Caco-2 (cell line): ENCODE measurements at places on chromosomes 2 and 18. TPM values are rescaled to one million over a fixed set of nuclear protein-coding genes. Genes with fewer than 3 reads are reported as not detected.

The CRYGD gene
- not detected in 2 replicates for total RNA-seq

The MYCN gene
- 46.6 and 54.4 TPM in 2 replicates for total RNA-seq

The INHA gene
- total RNA-seq = 1.5 TPM in 2 replicates

The ACTG2 gene
- 2.6 and 5.7 TPM in 2 replicates for total RNA-seq

The FHOD3 gene
- total RNA-seq = 0.07 TPM in 1 of 2 replicates, not detected in the other

The TNFAIP6 gene
- total RNA-seq = not detected in 2 replicates

The ZNF385B gene
- 0.77 and 0.95 TPM in 2 replicates for total RNA-seq

The G6PC2 gene
- total RNA-seq = not detected in 2 replicates

The TMEM169 gene
- total RNA-seq = 1.1 and 1.3 TPM in 2 replicates

GRCh38 chr2:160752475-160753330, 259.1 kb upstream of the RBMS1 start:
- no peaks in the 10 kb centered on the region for H3K36me3 ChIP-seq
- H3K27ac ChIP-seq = no peak overlapping the region
- no peak overlapping the region for H3K4me3 ChIP-seq
- DNase-seq = peak; percentile 50
- H3K4me1 ChIP-seq = peaks cover 30% of the 10 kb centered on the region

GRCh38 chr2:21690005-21690404, 566.2 kb downstream of the TDRD15 start:
- no peak for DNase-seq
- H3K27me3 ChIP-seq = no peaks in the 10 kb centered on the region; the same call in 1 of the 2 replicates
- H3K4me3 ChIP-seq = no peak overlapping the region
- H3K27ac ChIP-seq = no peak overlapping the region
- no peaks in the 10 kb centered on the region for H3K4me1 ChIP-seq
- H3K36me3 ChIP-seq = no peaks in the 10 kb centered on the region

DNA sequence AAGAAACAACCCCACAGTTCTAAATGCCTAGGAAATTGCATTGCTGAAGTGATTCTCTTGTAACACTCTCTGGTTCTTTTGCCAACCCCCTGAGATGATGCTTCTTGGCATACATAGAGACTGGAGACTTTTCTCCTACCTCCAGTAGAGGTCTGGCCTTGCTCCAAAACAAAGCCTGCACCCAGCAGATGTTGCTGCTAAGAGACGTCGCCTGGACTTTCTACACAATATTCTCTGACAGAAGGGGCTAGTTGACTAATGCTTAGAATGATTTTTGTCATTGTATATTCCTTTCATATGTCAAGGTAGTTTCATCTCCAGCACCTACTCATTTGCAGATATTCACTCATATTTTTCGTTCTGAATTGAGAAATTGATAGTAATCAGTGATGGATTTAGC, 24.6 kb downstream of the SOWAHC start:
- DNase-seq = no peak
- H3K36me3 ChIP-seq = no peaks in the 10 kb centered on the region
- H3K27ac ChIP-seq = no peak overlapping the region
- H3K27me3 ChIP-seq = no peaks in the 10 kb centered on the region
- no peak overlapping the region for H3K4me3 ChIP-seq

DNA sequence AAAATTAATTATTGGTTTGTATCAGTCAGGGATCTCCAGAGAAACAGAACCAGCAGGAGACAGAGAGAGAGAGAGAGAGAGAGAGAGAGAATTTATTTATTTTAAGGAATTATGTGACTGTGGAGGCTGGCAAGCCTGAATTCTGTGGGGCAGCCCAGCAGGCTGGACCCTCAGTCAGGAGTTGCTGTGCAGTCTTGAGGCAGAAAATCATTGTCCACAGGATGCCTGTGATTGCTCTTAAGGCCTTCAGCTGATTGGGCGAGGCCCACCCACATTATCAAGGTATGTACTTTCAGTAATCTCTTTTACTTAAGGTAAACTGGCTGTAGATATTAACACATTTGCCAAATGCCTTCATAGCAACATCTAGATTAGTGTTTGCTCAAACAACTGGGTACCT, 155.3 kb downstream of the SEPTIN10 start:
- H3K27ac ChIP-seq = no peak overlapping the region
- no peaks in the 10 kb centered on the region for H3K4me1 ChIP-seq
- H3K27me3 ChIP-seq = no peaks in the 10 kb centered on the region
- no peak overlapping the region for H3K4me3 ChIP-seq

GRCh38 chr2:113922784-113923183, 32.9 kb downstream of the ACTR3 start:
- H3K4me1 ChIP-seq = no peaks in the 10 kb centered on the region
- no peak overlapping the region for H3K27ac ChIP-seq
- DNase-seq = no peak
- no peak overlapping the region for H3K4me3 ChIP-seq

DNA sequence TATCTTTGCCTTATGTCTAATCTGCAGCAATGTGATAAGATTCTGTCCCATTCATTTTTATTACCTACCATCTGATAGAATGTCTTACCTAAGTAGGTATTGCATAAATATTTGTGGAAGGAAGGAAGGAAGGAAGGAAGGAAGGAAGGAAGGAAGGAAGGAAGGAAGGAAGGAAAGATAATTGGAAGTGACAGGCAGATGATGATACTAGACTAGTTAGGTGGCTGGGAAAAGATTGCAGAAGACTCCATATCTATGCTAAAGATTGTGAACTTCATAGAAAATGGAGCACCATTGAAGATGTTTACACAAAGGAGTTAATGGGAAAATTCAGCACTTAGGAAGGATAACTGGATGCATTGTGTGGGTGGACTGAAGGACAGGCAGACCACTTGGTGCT, 909.0 kb downstream of the EPHA4 start:
- H3K27me3 ChIP-seq = no peaks in the 10 kb centered on the region
- no peaks in the 10 kb centered on the region for H3K4me1 ChIP-seq
- DNase-seq = no peak
- no peaks in the 10 kb centered on the region for H3K36me3 ChIP-seq
- H3K4me3 ChIP-seq = no peak overlapping the region
- no peak overlapping the region for H3K27ac ChIP-seq

- no peak overlapping the region for H3K27ac ChIP-seq
- no peak for DNase-seq
- no peaks in the 10 kb centered on the region for H3K36me3 ChIP-seq
- no peaks in the 10 kb centered on the region for H3K27me3 ChIP-seq
Observed at GRCh38 chr2:33765122-33765521, 166.0 kb upstream of the FAM98A start.

DNA sequence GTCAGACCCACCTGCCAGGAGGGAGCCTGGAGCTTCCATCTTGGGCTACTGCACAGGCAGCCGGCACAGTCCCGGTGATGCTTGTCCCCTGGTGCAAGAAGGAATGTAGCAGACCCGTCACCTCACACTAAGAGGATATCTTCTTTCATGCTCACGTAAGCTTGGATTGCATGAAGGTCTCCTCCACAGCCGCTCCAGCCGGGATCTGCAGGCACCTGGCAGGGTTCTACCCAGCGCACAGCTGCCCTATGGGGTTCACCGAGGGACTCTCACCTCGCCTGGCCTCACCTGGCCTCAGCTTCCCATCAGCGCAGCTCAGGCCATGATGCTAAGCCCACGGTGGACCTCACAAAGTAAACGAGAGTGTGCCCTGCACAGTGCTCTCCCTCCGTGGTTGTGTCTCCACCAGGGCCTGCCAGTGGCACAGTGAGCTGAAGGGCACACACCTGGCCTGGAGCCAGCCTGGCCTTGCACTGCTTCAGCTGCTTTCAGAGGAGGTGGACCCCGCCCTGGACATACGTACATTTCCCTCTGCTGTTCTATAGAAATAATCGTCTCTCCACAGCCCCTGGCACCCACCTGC, 239.1 kb downstream of the SEPTIN10 start:
- peak; percentile 31 for DNase-seq
- no peak overlapping the region for H3K27ac ChIP-seq
- no peaks in the 10 kb centered on the region for H3K36me3 ChIP-seq
- H3K4me3 ChIP-seq = no peak overlapping the region

- no peaks in the 10 kb centered on the region for H3K4me1 ChIP-seq
- H3K27ac ChIP-seq = no peak overlapping the region
- DNase-seq = no peak
- no peaks in the 10 kb centered on the region for H3K27me3 ChIP-seq
- no peak overlapping the region for H3K4me3 ChIP-seq
Observed at GRCh38 chr18:62413206-62413605, 88.1 kb downstream of the TNFRSF11A start.

DNA sequence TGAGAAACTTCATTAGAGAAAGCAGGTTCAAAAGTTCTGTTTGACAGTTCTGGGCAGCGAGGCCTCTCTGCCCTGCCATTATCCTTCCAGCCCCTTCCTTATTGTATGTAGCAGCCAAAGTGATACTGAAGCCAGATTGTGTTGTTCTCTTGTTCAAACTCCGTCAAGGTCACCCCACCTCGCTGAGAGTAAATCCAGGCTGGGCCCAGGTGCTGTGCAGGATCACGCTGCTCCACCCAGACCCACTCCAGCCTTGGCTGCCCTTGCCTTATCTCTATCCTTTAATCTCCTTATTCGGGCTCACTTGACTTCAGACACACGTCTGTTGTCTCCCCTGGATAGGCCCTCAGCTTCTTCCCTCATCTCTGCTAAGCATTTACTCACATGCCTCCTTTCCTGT, 196.1 kb downstream of the CPS1 start:
- H3K27me3 ChIP-seq = no peaks in the 10 kb centered on the region
- no peak overlapping the region for H3K4me3 ChIP-seq
- no peak for DNase-seq
- H3K36me3 ChIP-seq = no peaks in the 10 kb centered on the region
- no peak overlapping the region for H3K27ac ChIP-seq
- H3K4me1 ChIP-seq = no peaks in the 10 kb centered on the region

DNA sequence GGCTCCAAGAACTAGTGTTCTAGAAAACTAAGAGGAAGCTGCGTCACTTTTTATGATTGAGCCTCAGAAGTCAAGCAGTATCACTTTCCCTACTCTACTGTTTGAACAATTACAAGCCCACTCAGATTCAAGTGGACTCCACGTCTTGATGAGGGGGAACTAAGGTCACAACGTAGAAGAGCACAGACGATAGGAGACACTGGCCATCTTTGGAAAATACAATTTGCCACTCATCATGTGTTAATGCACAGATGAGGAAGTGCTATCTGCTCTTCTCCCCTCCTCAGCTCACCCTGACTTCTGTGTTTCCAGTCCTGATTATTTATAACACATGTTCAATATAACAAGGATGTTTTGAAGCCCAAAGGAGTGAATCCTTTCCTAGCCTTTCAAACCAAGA, 76.1 kb upstream of the CYP1B1 start:
- no peak overlapping the region for H3K27ac ChIP-seq
- H3K36me3 ChIP-seq = no peaks in the 10 kb centered on the region
- no peak for DNase-seq
- H3K27me3 ChIP-seq = no peaks in the 10 kb centered on the region
- peaks cover 3% of the 10 kb centered on the region; the same call in 1 of the 2 replicates for H3K4me1 ChIP-seq

GRCh38 chr2:10080536-10081304, 509 bp upstream of the CYS1 start:
- peak overlapping the region; percentile 55 for H3K4me3 ChIP-seq
- peaks cover 13% of the 10 kb centered on the region; the same call in 1 of the 2 replicates for H3K4me1 ChIP-seq
- DNase-seq = no peak

DNA sequence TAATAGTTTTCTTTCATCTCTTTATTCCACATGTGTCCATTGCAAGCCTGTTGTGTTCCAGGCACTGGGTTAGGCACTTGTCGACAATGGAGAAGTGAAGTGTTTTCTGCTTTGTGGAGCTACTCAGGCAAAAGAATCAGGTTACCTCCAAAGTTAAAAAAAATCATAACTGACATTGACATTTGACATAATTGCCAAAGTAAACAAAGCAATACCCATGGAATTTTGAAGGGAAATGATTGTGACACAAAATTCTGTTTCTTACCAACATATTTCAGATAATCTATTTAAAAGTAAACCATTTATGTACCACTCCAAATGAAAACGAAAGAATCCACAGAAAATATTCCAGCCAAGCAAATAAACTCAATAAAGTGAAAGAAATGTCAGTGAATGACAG, 6.4 kb upstream of the TGFA start:
- H3K36me3 ChIP-seq = no peaks in the 10 kb centered on the region
- no peak overlapping the region for H3K27ac ChIP-seq
- no peak for DNase-seq
- peaks cover 7% of the 10 kb centered on the region for H3K4me1 ChIP-seq
- no peaks in the 10 kb centered on the region for H3K27me3 ChIP-seq

DNA sequence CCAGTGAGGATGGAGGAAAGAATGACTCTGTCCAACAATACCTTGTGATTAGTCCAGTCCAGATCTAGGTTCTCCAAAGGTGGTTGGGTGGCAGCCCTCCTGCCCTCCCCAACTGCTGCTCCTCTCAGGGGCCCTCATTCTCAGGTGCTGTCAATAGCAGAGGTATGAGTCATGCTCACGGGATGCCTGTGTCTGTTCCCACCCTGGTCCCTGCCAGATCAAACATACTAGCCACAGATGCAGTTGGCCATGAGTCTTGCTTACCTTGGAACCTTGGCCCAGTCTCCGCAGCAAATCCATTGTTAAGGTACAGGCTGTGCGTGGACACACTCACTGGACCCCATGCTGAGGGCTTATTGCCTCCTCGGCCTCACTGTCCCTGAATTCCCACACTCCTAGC, 24.9 kb upstream of the RPIA start:
- no peak overlapping the region for H3K4me3 ChIP-seq
- H3K4me1 ChIP-seq = peaks cover 16% of the 10 kb centered on the region
- peak overlapping the region; percentile 17 for H3K27ac ChIP-seq
- no peaks in the 10 kb centered on the region for H3K27me3 ChIP-seq

DNA sequence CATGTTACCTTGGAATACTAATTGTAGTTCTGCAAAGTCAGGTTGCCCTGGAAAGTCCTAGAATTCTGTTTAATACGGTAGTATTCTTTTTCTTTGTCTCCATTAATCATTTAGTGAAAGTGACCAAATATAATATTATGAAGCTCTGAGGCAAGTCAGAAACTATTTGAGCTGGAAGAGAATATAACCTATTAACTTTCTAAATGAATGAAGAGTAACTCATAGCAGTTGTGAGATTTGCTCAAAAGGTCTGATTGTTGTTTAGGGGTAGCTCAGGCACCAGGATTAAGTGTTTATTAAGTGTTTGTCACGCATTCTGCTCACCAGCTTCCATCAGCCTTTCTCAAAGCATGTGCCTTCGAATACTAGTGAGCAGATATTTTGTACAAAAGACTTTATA, 46.7 kb upstream of the SERPINE2 start:
- H3K36me3 ChIP-seq = no peaks in the 10 kb centered on the region
- no peak overlapping the region for H3K4me3 ChIP-seq
- no peaks in the 10 kb centered on the region for H3K27me3 ChIP-seq
- H3K27ac ChIP-seq = no peak overlapping the region
- no peaks in the 10 kb centered on the region for H3K4me1 ChIP-seq

DNA sequence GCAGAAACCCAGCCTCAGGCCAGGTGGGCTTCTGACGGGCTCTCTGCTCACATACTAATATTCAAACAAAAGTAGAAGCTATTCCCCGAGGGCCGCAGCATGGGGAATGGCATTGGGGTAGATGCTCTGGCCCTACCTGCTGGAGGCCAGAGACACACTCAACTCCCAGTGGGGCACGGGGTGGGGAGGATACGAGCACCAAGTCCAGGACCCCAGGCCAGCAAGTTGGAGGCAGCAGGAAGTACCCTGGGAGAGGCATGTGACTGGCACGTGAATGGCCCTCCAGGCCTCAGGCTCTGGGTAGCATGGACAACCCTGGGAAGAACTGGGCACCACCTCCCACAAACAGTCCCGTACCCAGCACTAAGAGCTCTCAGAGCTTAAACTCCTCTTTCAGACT, 3.8 kb downstream of the DNMT3A start:
- H3K4me1 ChIP-seq = no peaks in the 10 kb centered on the region
- H3K27ac ChIP-seq = no peak overlapping the region
- no peak overlapping the region for H3K4me3 ChIP-seq
- no peak for DNase-seq
- H3K36me3 ChIP-seq = no peaks in the 10 kb centered on the region

GRCh38 chr2:5673145-5674025, 18.8 kb upstream of the SOX11 start:
- H3K36me3 ChIP-seq = no peaks in the 10 kb centered on the region
- H3K4me1 ChIP-seq = no peaks in the 10 kb centered on the region
- DNase-seq = no peak
- no peaks in the 10 kb centered on the region for H3K27me3 ChIP-seq
